Stimulated activated CD4-positive, alpha-beta T cell treated with anti-CD3 and anti-CD28 coated beads, Interleukin-1b, Interleukin-23, amount 100 ng/mL, for 4 hours (primary cell): ENCODE measurements at places on chromosomes 6 and 20.

DNA sequence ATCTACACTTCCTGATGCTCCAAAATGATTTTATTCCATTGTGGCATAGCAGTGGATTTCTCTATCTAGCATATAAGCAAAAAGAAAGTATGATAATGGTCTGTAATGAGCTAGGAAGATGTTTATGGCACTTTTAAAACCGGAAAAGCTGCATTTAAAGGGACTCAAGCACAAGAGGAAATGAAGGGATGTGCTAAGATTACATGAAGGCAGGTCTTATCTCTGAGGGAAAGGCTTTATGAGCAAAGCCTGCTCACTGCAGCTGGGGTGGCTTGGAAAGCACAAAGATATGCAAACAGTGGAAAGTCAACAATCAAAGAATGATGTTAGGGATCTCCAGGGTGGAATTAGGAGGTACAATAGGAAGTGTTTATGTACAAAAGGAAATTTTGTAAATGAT is 138.2 kb downstream of the TENT5A start:
- no peak for DNase-seq

GRCh38 chr20:30484009-30484748 is 773.3 kb upstream of the DEFB115 start:
- no peak for DNase-seq

DNA sequence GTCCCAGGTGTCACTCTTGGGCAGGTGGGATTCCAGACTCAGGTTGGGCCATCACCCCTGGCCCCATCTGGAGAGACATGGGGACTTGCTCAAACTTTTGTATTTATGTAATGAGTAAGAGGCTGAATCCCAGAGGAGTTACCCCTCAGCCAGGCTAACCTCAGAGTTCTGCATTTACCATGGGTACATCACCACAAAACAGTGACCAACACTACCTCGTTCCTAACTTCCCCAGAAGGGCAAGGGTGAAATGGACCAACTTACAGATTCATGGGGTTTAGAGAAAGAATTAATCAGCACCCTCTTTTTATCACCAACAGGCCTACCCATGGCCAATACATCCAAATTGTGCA is 259.9 kb upstream of the MARCKS start:
- no peak for DNase-seq

DNA sequence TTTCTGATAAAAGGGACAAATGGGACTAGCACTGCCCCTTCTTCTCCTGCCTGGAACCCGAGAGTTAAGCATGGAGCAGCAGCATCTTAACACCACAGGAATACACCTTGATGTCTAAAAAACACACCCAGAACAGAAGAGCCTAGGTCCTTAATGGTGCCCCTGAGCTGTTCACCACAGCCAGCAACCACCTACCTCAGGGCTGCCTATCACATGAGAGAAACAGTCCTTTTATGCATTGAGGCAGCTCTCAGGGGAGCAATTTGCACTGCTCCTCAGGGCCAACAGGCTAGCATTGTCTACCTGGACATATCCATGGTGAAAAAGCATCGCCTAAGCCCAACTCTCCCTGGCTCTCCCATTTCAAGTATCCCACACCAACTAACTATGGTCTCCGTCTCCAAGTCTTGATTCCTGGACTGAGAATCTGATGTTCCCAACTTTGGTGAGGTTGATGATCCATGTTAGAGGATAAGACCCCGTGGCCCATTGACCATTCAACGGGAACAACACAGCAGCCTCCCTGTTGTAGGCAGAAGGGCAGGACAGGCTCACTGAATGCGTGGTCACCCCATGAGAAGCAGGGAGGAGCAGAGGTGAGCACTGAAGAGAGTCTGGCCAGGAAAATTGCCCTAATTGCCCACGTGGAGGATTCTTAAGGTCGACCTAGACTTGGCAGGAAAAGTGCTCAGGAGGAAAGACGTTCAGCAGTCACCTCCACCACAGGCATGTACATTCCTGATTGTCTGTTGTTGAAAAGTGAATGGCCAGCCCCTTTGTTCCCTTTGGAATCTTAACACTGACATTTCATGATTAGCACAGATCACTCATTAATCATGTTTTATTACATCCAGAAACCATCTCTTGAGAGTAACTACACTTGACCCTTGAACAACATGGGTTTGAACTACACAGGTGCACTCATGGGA is 4.2 kb upstream of the APMAP start:
- DNase-seq = no peak

DNA sequence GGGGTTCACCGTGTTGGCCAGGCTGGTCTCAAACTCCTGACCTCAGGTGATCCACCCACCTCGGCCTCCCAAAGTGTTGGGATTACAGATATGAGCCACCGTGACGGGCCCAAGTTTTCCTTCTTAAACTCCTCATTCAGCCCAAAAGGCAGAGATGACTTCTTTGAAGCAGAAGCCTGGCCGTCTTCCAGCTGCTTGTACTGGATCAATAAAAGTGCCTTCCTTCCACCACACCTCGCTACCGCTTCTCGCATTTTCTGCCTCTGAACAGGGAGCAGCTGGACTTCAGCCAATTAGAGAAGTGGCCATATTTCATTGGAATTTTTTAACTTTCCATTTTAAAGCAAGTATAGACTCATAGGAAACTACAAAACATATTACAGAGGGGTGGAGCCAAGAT is 241.1 kb downstream of the PREX1 start:
- no peak for DNase-seq

- DNase-seq = no peak
Observed at GRCh38 chr6:28240471-28240870, 11.6 kb downstream of the ZKSCAN4 start.

- DNase-seq = no peak
Observed at GRCh38 chr20:46905364-46906125, 10.9 kb downstream of the EYA2 start.

DNA sequence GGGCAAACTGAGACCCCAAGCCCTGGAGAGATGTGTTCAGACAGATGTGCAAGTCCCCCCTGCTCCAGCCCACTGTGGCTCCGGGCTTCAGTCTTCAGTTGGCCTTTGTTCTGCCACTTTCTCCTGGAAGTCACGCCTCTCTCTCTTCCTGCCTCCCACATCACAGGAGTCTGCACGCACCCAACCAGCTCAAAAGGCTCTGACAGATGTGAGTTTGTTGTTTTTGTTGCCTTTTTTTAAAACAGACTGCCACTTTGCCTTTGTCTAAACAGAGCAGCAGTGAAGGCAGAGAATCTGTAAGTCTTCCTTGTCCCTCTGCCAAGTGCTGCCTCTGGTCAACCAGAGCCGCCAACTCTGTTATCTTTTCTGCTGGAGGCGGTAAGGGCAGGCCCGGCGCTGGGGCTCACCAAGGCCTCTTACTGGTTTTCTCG is 149.7 kb downstream of the TFAP2C start:
- DNase-seq = no peak

DNA sequence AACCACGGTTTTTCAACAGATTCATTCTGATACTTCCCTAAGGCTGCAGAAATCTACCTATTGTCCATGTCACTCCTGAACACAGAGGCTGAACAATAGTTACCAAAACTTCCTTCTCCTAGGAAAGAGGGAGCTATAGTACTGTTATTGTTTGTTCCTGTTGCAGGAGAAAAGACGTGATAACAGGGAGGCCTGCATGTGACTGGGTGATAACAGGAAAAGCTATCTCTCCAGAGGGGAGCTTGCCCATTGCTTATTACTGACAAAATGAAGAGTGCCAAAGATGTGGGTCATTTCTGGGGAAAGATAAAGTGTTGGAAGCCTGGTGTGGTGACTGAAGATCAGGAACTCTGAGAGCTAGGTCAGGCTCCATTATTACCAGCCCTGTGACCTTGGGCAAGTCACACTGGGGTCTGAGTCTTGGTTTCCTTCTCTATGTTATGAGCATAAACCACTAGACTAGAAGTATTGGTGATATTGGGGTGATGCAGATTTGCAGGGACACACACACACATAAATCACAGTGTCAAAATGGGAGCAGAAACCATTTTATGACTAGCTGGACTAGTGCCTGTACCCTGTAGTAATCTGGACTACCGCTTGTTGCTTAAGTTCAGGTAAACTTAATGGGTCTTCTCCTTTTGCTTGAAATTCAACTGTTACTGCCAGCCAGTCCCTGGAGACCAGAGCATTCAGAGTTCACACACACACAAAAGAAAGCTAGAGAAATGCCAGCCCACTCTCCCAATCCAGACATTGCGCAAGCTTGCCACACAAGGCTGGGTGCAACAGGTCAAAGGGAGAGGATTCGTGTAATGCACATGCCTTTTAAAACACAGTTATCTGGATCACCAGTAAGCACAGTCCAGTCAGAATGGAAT is 136.0 kb upstream of the CNR1 start:
- DNase-seq = no peak

- no peak for DNase-seq
Observed at GRCh38 chr6:127190552-127190951, 72.1 kb downstream of the RSPO3 start.

- no peak for DNase-seq
Observed at GRCh38 chr6:139877828-139878405, 503.5 kb upstream of the CITED2 start.

DNA sequence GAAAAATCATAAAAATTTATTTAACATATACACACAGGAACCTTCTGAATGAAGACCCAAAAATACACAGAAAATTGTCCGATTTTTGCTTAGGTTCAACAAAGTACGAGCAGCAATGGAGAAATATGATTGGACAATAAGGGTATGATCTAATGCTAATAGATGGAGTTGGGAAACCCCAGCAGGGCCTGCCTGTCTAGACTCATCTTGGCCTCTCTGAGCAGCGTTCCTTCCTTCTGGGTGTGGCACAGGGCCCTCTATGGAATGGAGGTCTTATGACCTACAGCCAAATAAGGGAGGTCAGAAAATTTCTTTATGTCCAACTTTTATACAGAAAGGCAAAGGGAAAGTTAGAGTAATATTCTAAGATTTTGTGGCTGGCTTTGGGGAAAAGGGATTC is 27.7 kb upstream of the ENPP4 start:
- no peak for DNase-seq

DNA sequence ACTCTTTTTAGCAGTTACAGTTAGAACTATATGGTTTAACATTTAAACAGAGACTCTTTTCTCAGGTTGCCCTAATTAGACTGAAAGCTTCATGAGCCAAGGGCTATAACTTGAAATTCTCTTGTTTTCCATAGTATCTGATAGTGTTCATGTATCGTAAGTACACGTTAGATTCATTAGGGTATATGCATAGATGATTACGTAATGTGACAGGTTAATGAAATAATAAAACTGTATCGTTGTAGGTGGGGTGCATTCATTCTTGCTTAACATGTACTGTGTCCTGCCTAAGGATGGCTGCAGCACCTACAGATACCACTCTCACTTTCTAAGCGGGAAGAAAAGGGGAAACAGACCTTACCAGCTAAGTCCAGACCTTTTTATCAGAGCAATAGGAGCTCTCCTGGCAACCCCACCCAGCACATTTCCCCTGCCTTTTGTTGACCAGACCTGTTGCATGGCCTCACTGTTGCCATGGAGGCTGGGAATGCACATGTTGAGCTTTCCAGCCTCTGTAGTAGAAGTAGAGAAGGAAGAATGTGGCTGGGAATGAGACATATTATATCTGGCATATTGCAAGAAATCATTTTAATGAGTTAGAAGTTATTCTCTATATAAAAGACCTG is 83.0 kb downstream of the MAP3K4 start:
- no peak for DNase-seq

- no peak for DNase-seq
Observed at GRCh38 chr20:651713-652614, 1.0 kb downstream of the SRXN1 start.

GRCh38 chr20:42123981-42124473 is 505.9 kb upstream of the CHD6 start:
- DNase-seq = no peak

GRCh38 chr20:51363378-51363777 is 179.1 kb downstream of the NFATC2 start:
- no peak for DNase-seq

- DNase-seq = no peak
Observed at GRCh38 chr6:33750244-33750991, 3.7 kb upstream of the IP6K3 start.

DNA sequence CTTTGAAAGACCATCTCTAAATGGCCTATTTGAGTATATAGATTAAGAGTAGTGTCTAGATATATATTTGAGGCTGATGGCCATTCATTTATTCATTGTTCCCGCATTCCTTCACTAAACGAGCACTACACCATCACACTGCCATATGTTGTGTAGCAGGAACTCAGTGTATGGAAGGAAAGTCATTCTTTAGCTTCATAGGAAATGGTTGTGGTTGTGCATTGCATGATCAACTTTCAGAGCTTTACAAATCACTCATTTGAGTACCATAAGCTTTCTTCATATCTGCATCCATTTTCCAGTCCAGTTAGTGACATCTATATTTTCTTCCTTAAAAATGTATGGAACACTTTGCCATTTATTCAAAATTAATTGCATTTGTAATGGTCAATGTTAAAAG is 97.9 kb downstream of the ARID1B start:
- DNase-seq = no peak

DNA sequence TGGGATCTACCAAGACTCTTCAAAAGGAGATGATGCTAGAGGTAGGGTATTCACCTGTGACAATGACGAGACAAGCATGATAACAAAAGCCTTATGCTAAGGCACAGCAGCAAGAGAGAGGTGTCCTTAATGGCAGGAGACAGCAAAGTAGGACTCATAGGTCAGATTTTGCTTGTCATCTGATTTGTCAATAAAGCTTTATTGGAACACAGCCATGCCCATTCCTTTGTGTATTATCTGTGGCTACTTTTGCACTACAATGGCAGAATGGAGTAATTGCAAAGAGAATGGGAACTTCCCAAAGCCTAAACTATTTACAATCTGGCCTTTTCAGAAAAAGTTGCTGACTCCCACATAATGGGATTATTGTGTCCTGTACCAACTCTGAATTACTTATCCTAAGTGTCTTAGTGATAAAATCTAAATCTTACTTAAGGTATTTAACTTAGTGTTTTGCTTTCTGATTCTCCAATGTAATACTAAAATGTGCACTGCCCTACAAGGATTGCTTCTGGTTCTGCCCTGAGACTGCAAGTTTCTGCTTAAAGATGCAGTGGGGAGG is 221.6 kb downstream of the CDC5L start:
- no peak for DNase-seq

DNA sequence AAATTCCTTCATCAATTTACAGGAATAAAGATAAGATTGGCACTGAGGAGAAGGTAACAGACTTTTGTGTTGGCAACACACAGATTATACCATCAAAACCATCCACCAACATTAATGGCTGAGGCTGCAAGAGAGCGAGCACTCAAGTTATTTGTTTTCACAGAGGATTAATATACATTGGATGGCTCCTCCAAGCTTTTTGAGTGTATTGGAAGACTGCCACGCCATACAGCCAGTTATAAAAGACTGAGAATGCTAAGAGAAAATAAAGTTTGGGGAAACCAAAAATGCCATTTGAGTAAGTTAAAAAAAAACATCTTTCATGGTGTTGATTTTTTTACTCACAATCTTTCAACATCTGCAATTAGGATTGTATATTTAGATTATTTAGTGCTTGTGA is 973.8 kb upstream of the SLC35B3 start:
- no peak for DNase-seq

- no peak for DNase-seq
Observed at GRCh38 chr20:58869662-58870227, 17.2 kb downstream of the GNAS start.

DNA sequence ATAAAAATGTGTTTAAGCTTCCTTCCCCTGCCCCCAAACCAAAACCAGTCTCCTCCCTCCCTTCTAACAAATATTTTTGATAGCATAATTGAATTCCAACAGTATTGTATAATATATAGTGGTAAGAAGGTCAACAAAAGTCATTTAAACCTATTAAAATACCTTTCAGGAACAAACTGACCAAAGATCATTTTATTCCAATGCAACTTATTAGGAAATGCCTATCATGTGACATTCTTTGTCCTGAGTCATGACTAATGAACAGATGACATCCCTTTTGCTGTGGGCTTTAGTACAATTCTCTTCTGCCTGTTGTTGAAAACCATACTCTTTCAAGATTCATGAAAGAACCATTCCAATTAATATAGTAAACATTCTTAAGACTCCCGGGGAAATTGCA is 51.5 kb upstream of the TRAF3IP2 start:
- DNase-seq = no peak
